KBM-7 (cell line): ENCODE measurements at places on chromosomes 16 and 17.

DNA sequence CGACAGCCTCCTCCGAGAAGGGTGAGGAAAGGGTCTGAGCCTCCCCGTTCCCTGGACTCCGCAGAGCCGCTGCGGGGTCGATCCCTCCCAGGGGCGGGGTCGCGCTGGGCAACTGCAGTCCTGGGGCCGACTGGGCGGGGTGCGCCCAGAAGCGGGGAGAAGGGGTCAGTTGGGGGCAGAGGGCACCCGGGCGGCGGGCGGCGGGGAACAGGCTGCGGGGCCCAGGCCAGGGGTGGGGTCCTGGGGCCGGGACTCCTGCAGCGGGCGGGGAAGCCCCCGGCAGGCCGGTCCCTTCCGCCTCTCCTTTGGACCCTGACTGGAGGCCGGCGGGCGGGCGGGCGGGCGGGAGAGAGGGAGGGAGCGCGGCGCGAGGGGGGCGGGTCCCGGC, 352 bp downstream of the GGNBP2 start:
- no peak for DNase-seq

GRCh38 chr16:58885528-58886170, 151.5 kb upstream of the GOT2 start:
- DNase-seq = no peak

DNA sequence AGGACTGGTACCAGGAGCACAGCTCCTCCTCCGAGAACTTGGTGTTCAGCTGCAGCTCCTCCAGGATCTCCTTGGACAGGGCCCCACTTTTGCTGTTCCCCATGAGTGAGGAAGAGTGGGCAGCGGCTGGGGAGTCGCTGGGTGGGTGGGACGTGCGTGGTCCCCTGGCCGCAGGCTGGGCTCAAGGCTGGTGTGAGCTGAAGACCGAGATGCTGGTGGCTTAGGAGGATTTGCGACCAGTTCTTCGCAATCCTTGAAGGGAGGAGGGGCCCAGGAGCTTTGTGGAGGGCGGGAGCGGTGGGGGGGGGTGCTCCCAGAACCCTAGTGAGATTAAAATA, at the start of gene RCVRN:
Gene RCVRN, minus strand, starts transcription at position 194 of the 338 bp plus-strand sequence. Its CDS starts 91 bp downstream, at position 103.
- DNase-seq = no peak

GRCh38 chr17:57080718-57081117, 4.3 kb upstream of the AKAP1 start:
- DNase-seq = no peak

- DNase-seq = no peak
Observed at GRCh38 chr17:8481089-8481488, 45.4 kb downstream of the NDEL1 start.

GRCh38 chr16:82082543-82083244, 47.6 kb downstream of the HSD17B2 start:
- DNase-seq = no peak

GRCh38 chr16:85715169-85716021, 26.6 kb upstream of the GINS2 start:
- no peak for DNase-seq

- no peak for DNase-seq
Observed at GRCh38 chr17:21100636-21101035, 26.1 kb upstream of the DHRS7B start.

- DNase-seq = peak; percentile 62
Observed at GRCh38 chr16:57795431-57795878, 6.8 kb downstream of the KIFC3 start.

- peak; percentile 46 for DNase-seq
Observed at GRCh38 chr16:89827383-89828198, 684 bp upstream of the SPIRE2 start.

GRCh38 chr17:17387498-17388362, 84.6 kb downstream of the NT5M start:
- DNase-seq = no peak

- no peak for DNase-seq
Observed at GRCh38 chr17:41420134-41420533, 4.3 kb downstream of the KRT37 start.

- DNase-seq = peak; percentile 45
Observed at GRCh38 chr17:58224315-58224714, 5.3 kb upstream of the MKS1 start.

GRCh38 chr17:49984283-49984682, 10.7 kb downstream of the DLX3 start:
- DNase-seq = no peak
